ENCODE measurements at places on chromosomes 12 and 14. TPM values are rescaled to one million over a fixed set of nuclear protein-coding genes. Genes with fewer than 3 reads are reported as not detected.

DNA sequence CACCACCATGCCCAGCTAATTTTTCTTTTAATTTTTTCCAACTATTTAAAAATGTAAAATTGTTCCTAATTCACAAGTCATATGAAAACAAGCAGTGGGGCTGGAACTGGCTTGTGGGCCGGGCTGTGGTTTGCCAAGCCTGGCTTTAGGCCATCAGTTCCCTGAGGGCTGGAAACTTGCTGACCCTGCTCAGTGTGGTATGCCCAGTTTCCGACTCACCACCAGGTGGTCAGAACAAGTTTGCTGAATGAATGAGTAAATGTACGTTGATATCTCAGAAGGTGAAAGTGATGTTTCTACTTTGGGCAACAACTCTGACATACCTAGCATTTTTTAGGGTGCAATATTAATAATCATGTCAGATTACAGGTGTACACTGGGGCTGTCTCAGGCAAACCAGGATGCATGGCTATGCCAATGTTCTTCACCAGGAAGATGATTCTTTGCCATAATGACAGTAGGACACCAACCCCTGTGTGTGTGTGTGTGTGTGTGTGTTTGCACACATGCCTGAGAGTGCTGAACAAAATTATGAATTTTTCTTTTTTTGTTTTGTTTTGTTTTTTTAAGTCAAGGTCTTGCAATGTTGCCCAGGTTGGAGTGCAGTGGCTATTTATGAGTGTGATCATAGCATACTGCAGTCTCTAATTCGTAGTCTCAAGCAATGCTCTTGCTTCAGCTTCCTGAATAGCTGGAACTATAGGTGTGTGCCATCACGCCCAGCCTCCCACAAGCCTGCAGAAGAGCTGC is 106.1 kb downstream of the PTPN11 start:
- DNase-seq = no peak

DNA sequence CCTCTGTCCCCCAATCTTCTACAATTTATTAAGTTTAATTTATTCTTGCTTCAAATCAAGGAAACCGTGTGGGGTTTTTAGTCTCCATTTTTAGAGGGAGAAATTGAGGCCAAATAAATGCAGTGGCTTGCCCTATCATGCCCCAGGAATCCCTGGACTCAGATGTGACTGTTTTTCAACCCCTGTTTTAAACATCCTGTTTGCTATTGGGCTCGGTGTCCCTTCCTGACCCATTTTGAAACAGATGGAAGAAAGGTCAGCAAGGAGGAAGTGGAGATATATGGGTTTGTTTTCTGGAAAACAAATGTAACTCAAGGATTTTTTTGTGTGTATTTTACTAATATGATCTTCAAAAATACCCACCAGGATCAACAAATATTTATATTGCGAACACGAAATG is 84.7 kb downstream of the DACT1 start:
- no peak for DNase-seq

- no peak for DNase-seq
Measured at GRCh38 chr12:84159260-84159659, 753.3 kb downstream of the SLC6A15 start.

- DNase-seq = no peak
Measured at GRCh38 chr12:89936631-89937030, 228.0 kb upstream of the ATP2B1 start.

DNA sequence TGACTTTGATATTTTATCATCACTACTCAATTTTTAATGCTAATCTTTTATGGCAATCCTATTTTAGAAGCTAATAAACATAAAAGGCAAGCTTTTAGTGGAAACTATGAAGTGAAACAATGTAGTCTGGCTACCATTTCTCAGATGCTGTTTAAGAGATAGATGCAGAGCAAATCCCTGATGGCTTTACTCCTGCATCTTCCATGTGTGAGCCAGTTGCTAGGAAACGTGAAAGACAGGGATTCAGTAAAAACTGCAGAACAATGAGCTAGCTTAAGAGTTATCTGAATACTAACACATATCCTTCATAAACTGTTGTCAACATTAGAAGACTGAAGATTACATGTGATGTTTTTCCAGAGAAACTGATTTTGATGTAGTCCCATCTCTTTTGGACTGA is 112.6 kb downstream of the SLC2A13 start:
- no peak for DNase-seq

- DNase-seq = no peak
Measured at GRCh38 chr12:80272387-80272915, 171.6 kb upstream of the PTPRQ start.

- DNase-seq = no peak
Measured at GRCh38 chr14:84579292-84579691, 950.7 kb upstream of the FLRT2 start.

DNA sequence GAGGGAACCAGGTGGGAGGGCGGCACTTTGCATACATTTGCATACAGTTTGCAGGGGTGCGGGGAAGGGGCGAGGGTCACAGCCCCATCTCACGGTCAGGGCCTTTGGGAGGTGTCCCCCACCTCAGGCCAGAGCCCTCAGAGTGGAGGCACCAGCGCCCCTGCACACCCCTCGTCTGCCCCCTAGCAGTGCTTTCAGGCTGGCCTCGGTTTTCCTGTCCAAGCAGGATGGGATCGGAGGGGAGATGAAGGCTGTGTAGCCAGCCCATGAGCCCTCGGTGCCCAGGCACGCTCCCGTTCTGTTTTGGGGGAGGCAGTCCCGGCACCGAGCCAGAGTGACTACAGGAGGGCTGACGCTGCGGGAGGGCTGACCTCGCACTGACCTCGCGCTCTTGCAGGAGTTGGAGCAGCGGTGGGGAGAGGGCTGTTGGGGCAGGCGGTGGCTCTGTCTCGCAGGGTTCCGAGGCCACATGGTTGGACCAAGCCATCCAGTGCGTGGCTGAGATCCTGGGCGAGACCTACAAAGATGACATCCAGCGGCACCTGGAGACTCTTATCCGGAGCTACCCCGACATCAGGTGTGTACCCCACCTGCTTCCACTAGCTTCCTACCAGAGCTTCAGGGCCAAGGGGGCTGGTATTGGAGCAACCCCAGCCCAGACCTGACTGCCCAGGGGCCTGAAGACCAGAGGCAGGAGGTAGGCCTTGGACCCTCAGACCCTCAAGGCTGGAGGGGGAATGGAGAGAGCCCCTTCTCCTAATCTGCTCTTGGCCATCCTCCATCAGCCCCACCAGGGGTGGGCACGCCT is 13.6 kb downstream of the EXOC3L4 start:
- no peak for DNase-seq

DNA sequence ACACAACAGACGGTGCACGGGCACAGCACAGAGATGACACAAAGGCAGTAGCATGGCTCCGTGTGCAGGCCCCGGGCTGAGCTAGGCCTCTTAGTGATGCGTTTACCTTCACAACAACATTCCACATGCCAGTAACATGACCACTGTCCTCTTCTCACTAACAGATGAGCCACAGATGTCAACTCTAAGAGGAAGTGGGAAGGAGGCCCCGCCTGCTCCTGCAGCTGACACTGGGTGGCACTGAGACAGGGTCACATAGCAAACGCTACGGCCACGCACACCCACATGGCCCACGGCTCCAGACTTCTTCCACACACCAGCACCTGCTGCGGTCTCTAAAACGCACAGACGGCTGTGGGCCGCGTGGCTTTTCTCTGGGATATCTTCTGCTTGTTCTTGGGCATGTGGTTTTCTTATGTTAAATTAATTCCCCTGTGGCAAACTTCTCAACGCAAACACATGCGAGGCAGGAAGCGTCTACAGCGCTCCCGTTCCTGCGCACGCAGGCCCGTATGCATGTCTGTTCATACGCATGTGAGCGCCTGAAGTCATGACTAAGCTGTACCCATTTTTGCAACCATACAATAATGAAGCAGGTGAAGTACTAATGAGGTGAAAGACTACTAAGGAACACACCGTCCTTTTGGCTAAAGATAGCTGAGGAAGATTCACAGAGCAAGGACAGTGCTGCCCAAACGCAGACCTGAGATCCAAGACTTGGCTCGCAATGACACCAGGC is 26.8 kb downstream of the AMN start:
- DNase-seq = peak; percentile 85

DNA sequence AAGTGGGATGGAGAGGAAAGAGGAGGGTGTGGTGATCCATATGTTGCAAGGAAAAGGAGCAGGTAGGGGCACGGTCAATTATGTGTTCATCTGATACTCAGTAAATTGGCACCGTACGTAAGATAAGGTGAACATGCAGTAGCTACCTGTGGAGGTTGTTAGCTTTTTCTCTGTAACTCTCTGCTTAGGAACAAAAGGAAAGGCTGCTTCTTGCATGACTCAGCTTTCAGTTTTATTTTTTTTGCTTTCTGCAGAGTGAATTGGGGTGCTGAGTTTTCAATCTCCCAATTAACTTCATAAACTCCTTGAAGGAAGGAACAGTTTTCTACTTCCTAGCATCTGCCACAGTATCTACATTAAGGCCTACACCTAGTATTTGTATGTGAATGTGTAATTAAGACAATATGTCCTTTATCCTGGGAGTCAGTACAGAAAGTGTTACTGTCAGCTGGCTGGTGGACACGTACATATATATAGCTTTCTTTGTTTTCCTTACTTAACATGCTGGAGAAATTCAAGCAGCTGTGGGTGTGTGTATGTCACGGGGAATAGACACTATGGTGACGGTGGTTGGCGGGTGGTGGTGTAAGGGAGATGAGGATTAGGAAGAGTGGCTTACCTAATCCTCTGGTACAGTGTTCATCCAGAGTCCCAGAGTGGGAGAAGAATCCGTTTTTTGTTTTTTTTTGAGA is 40.1 kb upstream of the WNK1 start:
- DNase-seq = peak; percentile 88

- no peak for DNase-seq
Measured at GRCh38 chr12:9730591-9730990, 2.3 kb downstream of the CLECL1 start.

GRCh38 chr14:76961631-76962302 is 66.7 kb downstream of the IRF2BPL start:
- DNase-seq = peak; percentile 84

DNA sequence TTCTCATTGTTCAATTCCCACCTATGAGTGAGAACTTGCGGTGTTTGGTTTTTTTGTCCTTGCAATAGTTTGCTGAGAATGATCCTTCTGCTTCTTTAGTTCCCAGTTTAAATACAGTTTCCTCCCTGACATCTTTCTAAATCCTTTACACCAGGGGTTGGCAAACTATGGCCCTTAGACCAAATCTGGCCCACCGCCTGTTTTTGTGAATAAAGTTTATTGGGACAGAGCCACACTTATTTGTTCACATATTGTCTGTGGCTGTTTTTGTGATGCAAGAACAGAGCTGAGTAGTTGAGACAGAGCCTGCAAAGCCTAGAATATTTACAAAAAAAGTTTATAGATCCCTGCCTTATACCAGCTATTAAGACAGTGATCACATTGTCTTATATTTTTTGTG is 53.7 kb downstream of the SERPINA10 start:
- no peak for DNase-seq

- DNase-seq = no peak
Measured at GRCh38 chr12:76374386-76375020, 26.3 kb upstream of the BBS10 start.

DNA sequence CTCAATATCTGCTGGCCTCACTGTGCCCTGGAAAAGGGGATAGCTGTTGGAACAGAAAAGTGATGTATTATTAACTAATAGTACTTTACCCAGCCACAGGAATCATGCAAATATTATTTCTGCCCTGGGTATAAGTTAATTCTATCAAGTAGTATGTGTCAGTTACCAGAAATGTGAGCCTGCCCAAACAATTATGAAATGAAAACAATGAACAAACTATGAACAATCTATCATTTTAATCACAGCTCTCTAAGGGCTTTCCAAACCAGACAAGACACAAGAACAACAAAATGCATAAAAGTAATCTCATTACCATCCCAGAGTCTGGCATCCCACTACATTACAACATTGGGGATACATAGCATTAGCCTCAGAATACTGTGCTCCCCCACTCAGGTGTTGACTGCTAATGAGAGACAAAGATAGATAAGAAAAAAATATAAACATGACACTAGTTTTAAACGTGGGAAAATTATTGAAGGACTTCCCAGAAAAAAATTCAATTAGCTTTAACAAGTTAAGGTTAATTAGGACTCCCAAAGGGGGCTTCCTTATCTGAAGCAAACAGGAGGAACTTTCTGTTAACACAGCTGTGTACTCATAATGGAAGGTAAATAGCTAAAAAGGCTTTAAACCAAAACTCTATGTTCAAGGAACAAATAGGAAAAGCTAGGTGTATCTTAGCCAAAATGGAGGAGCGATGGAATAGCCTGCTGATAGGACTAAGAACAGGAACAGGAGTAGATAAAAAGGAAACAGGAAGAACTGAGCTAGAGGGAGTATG is 3.3 kb downstream of the DCAF5 start:
- no peak for DNase-seq

DNA sequence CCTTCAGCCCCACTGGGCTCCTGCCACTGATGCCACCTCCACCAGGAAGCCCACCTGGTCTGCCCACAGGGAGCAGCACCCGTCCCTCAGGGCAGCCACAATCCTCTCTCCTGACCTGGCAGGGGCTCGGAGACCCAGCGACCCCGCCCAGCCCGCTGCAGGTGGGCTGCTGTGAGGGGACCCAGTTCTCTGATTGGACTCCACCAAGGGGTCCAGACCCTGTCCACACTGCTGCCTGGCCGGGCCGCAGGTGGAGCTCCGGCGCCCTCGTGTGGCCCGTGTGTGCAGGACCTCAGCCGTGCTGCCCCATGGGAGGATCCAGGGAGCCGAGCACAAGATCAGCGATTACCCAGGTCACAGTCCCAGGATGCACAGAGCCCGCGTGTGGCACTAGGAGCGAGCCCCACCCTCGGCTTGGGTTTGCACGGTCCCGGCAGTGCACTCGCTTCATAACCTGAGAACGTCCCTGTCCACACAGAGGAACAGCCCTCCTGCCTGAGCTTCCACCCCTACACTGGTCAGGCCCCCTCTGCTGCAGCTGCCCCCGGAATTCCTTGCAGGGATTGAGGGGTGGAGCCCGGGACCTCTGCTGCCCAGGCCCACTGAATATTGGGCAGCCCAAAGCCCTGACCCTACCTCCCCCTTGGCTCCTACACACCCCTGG is 35.4 kb upstream of the TMEM179 start:
- DNase-seq = peak; percentile 77

- no peak for DNase-seq
Measured at GRCh38 chr14:30142216-30142615, 214.6 kb upstream of the PRKD1 start.

- no peak for DNase-seq
Measured at GRCh38 chr12:10891937-10892336, 7.9 kb upstream of the PRH1 start.

GRCh38 chr14:97113339-97113738 is 316.2 kb downstream of the VRK1 start:
- DNase-seq = no peak

Gene PRICKLE1
- 34.4 TPM for total RNA-seq

Gene SERPINA10
- total RNA-seq = not detected

Gene ISM2
- not detected for total RNA-seq

Gene KLRG1
- 8.0 TPM for total RNA-seq

Gene PLEKHG7
- total RNA-seq = not detected

Gene TOX4
- 38.2 TPM for total RNA-seq

Gene HCAR3
- total RNA-seq = 2.6 TPM

Gene RTN1
- total RNA-seq = 5.9 TPM

Gene TMEM229B
- total RNA-seq = 1.6 TPM

Gene KRT85
- not detected for total RNA-seq

Gene PTGDR
- 0.51 TPM for total RNA-seq

Gene OVCH1
- total RNA-seq = 0.10 TPM

Gene RFLNA
- 5.8 TPM for total RNA-seq

Gene ACOT4
- not detected for total RNA-seq

Gene INSM2
- not detected for total RNA-seq

Data from tongue (tissue), 3 donors.